D341Med (cell line): ENCODE measurements at places on chromosomes 6 and 20.

GRCh38 chr6:166389119-166389518 is 6.4 kb upstream of the MPC1 start:
- no peak for DNase-seq

DNA sequence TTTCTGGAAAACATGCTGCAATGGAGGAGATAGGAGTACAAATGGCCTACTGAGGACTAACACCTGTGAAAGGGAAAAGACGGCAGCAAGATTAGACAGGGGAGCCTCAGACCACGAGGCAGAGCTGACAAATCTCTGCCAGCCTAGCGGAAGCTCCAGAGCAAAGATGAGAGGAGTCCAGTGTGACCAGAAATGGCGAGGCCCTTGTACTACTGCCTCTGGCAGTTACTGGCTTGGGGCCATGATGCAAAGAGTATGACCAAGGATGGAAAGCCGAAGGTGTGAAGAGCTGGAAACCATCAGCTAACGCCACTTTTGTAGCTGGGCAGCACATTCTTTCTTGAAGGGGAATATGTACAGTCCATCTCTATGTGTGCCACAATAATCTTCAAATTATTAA is 55.4 kb downstream of the RALGAPA2 start:
- DNase-seq, result no peak

DNA sequence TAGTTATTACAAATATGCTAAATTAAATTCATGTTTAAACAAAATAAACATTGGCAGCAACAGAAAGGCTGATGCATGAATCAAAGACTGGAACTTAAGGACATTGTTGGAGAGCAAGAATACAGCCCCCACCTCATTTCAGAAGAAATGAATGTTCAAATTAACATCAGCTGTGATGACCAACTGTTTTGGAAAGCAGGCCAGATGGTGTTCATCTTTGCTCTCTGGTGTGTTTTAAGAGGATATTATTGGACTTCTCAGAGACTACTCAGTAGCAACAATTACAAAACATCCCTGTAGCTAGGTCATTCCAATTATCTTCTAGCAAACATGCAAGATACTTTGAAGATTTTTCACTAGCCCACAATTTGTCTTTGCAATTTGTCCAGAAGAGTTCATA is 118.6 kb upstream of the DOK5 start:
- no peak for DNase-seq

GRCh38 chr6:79742030-79742429 is 110.9 kb downstream of the SH3BGRL2 start:
- no peak for DNase-seq

DNA sequence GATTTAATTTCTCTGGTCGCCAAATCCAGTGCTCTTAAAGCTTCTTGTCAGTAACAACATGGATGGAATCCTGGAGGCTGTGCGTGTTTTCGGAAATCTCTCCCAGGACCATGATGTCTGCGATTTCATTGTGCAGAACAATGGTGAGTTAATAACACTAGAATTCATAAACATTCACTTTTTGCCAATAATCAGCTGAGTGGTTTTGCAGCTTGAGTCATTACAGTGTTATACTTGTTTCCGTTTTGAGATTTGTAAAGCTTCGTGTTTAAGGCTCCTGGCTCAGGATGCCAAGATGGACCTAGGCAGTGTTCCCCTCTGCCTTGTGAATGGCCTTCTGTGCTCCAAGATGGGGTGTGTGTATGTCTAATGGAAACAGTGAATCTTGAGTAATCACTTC is 113.8 kb downstream of the ARMC2 start:
- no peak for DNase-seq

DNA sequence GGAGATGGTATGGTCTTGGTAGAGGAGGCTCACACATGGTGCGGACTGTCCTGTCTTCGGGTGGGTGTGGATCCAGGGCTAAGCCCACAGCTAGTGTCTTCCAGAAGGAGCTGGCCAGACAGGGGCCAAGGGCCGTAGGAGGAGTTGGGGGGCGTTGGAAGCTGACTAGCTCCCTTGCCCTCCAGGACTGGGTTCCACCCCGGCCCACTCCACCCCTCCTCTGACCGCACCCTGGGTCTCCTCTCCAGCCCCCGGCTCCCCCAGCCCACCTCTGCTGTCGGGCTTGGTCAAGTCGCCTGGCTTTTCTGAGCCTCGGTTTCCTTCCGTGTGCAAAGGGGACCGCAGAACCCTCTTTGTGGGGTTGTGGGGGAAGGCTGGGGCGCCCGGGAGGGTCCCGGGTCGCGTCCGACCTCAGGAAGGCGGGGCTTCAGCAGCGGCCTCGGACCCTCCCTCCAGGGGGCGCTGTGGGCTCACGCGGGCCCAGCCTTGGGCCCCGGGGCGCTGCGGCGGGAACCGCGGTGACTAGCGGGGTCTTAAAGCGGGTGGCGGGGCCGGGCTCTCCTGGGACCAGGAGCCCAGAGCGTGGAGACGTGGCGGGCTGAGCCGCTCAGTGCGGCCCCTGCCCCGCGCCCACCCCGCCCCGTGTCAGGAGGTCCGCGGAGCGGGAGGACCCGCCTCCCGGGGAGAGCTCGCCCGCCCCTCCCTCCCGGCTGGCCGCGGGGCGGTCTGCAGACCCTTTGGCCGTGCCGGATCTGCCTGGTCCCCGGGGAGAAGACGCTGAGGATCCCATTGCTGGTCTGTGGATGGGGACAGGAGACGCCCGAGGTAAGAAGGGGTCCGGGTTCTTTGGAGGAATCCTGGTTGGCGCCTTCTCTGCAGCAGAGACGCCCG is 5.4 kb downstream of the NPBWR2 start:
- DNase-seq, result peak; percentile 97

GRCh38 chr6:169861431-169862042 is 110.1 kb downstream of the ERMARD start:
- no peak for DNase-seq

DNA sequence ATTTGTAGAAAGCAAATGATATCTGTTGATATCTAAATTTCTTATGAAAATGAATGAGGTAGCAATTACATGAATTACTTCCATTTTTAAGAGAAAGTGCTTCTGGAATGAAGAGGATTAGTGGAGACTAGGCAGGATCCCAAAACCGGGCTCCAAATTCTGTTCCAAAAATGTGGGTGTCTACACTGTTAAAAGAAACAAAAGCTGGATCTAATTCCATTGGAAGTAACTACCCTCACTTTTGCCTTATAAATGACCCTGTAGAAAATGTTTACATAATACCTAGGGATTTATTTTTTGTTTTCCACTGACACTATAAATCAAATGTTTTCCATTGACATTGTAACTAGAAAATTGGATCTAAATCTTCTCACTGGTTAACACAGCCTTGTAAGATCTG is 454.9 kb upstream of the JARID2 start:
- no peak for DNase-seq

- DNase-seq, result no peak
Observed at GRCh38 chr6:131027326-131027725, 35.7 kb downstream of the EPB41L2 start.

DNA sequence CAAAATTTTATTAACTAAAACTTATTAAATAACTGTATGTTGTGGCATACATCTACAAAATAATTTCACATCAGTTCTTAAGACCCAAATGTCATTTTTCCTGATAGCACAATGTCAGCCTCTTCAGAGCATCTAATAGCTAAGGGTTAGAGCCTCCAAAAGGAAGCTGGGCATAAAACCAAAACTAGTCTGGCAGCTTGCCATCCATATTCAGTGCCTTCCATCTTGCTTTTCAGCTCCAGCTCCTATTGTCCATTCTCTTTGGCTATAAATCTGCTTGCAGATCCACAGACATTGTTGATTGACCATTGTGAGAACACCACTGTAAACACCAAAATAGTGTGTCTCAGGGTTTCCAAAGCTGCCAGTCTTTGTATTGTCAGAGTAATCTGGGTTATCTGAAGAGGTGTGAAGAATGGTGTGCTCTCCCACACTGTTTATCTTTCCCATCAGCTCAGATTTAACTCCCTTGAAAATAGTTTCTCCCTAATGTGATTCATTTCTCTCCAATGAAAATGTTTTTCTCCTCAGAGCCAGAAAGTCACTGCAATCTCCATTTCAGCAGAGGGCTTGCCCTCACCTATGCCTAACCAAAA is 154.8 kb upstream of the KCNQ5 start:
- no peak for DNase-seq

DNA sequence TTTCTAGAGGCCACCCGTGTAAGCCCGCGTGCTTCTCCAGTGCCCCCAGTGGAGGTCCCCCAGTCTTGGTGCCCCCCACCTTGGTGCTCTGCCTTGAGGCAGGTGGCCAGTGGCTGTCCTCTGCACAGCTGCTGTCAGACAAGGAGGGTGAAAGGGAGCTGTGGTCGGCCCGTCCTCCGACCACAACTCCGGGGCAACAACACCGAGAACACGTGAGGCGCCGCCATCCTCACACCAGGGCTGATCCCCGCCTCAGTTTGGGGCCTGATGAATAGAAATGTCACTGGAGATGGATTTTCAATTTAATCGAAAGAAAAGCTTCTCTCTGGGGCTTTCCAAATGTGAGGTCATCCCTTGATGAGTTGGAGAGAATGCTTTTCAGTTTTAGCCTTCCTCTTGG is 304.6 kb downstream of the CDH4 start:
- DNase-seq, result no peak

GRCh38 chr6:170221052-170221752 is 69.7 kb downstream of the DLL1 start:
- DNase-seq, result no peak

DNA sequence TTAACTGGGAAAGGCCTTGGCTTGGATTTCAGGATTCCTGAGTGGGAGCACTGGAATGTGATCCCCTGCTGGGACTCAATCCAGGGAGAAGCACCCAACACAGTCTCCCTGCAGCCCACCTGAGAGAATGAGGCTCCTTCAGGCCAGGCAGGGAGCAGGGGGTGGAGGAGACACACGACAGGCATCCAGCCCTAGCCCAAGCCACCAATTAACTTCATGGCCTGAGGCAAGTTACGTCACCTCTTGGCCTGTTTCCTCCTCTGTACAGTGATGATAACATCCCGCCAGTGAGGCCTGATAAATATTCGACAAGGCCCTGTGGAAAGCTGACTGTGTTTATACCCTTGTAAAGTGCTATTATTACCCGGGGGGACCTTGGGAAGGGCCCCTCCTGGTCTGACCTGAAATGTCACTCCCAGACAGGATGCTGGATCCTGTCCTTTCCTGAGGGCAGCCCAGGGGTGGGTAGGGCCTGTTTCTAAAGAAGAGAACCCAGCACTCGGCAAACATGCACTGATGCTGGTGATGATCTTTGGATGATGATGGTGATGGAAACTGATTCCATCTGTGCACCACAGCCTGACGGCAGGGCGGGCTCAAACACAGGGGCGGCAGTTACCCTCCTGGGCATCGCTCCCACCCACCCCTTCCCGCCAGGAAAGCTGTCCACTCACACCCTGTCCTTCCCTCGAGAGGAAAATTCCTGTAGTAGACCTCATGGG is 12.4 kb downstream of the FRS3 start:
- no peak for DNase-seq
